Astrocyte (in vitro differentiated cells and primary cell): ENCODE measurements at places on chromosomes 16 and 17.
A peak's percentile ranks its signal among the peaks of the same experiment; 100 is the strongest.

DNA sequence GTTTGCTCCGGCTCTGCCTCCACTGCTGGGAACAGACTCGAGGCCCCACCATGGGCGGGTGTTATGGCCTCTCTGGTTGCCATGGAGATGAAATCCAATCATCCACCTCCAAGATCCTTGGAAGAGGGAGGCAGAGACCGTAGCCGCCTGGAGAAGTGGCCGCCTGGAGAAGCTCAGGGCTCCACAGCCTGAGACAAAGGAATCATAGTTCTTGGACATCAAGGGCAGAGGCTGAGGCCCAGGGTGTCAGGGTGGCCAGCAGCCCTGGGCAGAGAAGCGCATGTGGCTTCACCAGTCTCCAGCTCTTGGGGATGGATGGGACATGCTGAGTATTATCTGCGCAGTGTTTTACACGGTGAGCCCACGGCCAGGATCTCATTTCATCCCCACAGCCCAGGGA is 36.2 kb downstream of the ABR start:
- no peak for DNase-seq

DNA sequence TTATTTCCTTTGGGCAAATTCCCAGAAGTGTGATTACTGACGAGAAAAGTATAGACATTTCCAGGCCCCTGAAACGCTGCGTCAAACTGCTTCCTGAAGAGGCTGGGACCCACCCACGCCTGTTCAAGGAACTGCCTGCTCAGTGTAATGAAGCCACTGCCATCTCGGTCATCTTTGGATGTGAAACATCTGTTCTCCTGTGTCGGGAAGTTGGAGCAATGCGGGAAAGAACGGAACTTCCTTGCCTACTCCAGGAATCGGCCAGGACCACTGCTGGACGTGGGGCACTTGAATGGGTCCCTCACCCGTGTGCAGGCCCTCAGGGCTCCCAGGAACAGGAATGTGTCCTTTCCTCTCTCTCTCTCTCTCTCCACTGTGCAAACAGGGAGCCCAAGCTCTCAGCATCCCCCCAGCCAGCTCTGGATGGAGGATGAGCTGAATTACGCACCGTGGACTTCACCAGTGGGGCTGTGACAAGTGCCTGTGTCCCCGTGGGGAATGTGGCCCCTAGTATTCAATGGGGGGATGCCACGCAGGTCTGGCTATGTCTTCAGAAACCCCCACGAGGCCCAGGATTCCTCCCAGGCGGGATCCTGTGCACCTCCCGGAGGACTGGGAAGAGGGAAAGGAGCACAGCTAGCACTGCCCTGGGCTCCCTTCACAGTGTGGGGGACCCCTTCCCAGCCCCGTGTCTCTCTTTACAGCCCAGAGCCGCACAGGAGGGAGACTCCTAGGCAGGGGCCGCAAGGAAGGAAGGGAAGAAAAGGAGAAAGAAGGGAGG is 18.3 kb upstream of the LITAF start:
- DNase-seq = no peak

GRCh38 chr16:66858740-66859396 is 14.7 kb downstream of the CA7 start:
- DNase-seq = peak; percentile 52

DNA sequence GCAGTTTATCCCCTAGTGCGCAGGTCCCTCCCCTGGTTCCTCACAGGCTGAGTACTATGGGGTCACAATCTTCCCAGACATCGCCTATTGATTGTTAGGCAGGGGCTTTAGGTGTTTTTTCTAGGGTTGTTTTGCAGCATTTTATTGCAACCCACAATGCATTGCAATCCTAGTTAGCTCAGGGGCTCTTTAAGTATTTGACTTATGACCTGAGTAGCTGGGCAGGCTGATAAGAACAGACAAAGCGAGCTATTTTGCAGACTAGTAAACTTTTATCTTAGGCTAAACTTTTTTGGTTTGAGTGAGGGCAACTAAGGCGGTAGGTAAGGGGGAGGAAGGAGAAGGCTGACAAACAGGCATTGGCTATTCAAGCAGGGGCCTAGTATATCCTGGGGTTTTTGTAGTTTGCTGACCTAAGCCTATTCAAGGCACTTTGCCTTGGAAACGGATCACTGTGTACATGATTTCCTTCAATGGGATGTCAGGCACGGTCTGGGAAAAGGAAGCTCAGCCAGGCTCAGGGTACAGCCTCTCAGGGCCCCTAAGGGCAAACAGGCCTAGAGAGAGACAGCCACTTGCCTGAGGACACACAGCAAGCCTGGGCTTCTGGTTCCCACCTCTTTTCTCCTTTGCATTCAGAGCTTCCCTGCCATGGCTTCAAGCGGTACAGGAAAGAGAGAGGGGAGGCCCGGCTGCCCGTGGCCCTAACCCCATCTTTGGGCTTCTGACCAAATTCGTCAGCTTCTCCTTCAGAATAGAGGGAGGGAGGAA is 6.4 kb downstream of the DRC7 start:
- no peak for DNase-seq

GRCh38 chr16:50153596-50154419 is 702 bp downstream of the TENT4B start:
- no peak for DNase-seq

DNA sequence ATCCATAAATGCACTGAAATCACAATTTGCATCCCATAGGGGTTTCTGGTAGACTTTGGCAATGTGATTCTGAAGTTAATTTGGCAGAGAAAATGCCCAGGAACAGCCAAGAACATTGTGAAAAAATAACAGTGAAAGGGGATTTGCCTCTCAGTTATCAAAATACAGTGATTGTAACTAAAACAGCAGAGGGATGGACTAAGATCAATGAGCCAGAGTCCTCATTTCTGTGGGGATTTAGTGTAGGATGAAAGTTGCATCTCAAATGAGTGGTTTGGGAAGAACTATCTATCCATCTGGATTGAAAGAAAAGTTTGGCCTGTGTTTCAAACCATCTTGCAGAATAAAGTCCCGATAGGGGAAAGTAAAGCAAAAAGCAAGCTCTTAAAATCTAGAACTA is 28.1 kb downstream of the MYBBP1A start:
- DNase-seq = no peak

DNA sequence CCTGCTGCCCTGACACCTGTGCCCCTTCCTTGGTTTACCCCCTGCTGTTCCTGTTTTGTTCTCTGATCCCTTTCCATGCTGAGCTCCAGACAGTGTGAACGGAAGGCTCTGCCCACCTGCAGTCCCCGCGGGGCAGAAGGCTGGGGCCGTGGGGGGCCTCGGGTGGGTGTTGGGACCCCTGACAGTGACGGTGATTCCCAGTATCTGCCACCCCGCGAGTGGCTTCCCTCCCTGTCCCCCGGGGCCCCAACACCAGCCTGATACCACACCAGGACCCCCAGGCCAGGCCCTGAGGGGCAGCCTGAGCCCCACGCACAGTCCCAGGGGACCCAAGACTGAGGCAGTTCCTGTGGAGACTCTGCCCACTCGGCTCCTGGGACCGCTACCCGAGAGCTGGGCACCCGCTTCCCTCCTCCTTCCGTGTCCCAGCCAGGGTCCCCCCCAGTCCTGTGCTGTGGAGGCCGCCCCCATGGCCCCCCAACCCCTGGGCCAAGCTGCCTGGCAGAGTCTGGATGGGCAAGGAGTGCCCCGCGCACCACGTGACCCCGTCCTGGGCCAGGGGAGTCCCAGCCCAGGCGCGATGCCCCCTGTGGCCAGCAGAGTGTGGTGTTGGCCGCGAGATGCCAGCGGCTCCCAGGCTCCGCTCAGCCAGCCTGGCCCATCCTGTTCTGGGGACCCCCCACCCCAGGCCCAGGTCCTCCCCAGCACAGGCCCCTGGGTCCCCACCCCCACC is 10.0 kb upstream of the C1QTNF8 start:
- peak; percentile 12 for DNase-seq

DNA sequence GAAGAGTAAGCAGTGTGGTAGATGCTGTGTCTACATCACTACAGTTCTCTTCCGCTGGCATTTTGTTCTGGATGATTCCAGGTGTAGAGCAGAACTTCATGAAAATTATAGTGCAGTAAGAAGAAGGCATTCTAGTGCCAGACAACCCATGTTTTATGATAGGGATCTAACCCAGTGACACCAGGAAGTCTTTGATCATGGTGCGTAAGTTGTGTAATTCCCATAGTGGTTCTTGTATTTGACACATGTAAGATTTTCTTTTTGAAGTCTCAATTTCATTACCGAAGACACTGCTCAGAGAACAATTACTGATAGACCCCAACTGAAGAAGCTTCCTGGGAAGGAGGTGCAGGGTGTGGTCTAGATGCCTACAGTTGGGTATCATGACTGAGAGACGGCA is 356.9 kb downstream of the CA10 start:
- no peak for DNase-seq

GRCh38 chr17:69722518-69722917 is 308.0 kb downstream of the MAP2K6 start:
- no peak for DNase-seq

DNA sequence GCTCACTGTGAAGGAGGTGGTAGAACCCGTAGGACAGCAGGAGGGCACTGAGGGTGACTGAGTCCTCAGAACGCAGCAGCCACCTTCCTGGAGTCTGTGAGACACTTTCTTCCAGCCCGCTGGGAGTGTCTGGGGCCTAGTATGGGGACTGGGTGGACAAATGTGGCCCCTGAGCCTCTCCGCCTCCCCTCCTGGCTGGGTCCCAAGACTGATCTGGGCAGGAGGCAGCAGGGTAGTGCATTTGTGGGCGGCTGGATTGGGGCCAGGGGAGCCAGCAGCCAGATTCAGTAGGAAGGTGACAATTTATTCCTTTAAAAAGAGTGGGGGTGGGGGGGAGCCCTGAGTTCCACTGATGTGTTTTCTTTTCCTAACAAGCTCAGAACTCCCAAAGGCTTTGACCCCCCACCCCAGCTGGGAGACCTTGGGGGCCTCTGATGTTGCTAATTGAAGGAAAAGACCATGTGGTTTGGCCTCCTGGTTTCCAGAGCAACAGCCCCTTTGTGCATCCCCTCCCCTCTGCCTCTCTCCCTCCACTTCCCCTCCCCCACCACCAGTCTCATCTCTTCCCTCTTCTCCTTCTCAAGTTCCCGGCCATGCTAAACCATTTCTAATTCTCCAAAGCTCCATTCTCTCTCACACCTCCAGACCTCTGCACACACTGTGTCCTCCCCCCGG is 4.4 kb downstream of the CLEC19A start:
- DNase-seq = no peak

DNA sequence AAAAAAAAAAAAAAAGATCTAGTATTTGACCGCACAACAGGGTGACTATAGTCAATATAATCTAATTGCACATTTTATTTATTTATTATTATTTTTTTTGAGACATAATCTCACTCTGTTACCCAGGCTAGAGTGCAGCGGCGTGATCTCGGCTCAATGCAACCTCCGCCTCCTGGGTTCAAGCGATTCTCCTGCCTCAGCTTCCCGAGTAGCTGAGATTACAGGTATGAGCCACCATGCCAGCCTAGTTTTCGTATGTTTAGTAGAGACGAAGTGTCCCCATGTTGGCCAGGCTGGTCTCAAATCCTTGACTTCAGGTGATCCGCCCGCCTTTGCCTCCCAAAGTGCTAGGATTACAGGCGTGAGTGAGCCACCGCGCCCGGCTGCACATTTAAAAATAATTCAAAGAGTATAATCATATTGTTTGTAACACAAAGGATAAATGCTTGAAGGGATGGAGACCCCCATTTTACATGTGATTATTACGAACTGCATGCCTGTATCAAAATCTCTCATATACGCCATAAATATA is 794 bp downstream of the ANKS3 start:
- no peak for DNase-seq

GRCh38 chr16:70508752-70509151 is 14.6 kb downstream of the COG4 start:
- no peak for DNase-seq

DNA sequence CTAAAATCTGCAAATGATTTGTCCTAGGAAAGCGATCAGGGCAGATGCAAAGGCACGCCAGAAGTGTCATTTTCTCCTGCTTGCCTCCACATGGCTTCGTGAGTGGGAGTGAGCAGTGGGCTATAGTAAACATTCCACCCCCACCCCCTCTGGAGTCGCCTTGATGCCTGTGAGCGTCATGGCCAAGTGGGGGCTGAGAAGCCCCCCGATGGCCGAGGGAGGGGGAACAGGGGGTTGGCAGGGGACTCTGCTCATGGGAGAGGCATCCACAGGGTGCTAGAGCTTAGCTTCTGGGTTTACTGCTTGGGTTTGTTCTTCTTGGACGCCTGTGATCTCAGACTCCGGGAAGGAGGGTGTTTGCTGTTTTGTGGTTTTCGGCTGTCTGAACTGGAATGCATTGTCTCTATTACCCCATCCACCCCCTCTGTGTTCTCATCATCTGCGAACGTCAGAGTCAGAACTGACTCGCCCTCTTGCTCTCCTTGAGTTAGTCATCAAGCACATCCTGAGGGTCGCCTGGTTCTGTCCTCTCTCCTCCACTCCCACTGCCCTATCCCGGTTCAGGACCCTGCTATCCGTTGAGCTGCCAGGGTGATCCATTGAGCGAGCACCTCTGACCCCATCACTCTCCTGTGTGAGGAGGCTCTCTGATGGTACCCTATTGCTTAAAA is 15.4 kb downstream of the TNS4 start:
- DNase-seq = peak; percentile 99

DNA sequence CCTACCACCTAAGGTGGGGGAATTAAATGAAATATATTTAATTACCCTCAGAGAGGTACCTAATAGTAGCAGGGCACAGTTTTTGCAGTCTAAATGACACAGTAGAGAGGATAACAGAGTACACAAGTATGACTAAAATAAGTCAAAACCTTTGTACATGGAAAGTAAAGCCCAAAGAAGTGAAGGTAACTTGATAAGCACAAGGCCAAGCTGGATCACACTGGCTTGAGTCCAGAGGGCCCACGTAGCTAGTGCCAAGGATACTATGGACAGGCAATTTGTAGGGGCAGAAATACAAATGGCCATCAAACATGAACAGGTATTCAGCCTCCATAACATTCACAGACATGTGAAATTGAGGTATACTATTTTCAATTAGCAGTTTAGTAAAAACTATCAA is 7.6 kb downstream of the MYO18A start:
- no peak for DNase-seq

- DNase-seq = no peak
Observed at GRCh38 chr17:31556969-31557645, 165.6 kb downstream of the RAB11FIP4 start.

DNA sequence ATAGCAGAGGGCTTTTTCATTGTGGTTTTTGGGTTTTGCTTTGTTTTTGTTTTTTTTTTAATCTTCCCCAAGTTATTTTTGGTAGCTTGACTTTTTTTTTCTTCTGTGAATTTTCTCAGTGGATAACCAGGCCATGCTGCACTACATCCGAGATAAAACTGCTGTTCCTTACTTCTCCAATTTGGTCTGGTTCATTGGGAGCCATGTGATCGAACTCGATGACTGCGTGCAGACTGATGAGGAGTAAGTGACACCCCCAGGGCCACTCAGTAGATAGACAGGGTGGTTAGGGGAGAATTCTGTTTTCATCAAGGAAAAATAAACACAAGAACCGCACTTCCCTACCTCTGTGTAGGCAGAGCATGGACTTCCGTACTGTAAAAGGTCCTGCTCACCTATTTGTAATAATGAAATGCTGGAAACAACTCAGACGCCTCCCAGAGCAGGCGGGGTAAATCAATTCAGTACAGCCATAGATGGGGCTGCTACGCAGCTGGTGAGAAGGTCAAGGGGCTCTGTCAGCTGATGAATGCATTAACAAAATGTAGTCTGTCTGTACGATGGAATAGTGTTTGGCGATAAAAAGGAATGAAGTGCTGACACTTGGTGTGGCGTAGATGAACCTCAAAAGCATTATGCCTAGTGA is 28.6 kb downstream of the CLEC16A start:
- DNase-seq = no peak

GRCh38 chr16:21603928-21604327 is 4.6 kb downstream of the METTL9 start:
- peak; percentile 19 for DNase-seq
